ENCODE measurements at places on chromosomes 13 and 19.

GRCh38 chr19:39196320-39196719 lies 444 bp upstream of the NCCRP1 start:
- no peak for DNase-seq

GRCh38 chr13:70173598-70173959 lies 65.3 kb upstream of the KLHL1 start:
- no peak for DNase-seq

DNA sequence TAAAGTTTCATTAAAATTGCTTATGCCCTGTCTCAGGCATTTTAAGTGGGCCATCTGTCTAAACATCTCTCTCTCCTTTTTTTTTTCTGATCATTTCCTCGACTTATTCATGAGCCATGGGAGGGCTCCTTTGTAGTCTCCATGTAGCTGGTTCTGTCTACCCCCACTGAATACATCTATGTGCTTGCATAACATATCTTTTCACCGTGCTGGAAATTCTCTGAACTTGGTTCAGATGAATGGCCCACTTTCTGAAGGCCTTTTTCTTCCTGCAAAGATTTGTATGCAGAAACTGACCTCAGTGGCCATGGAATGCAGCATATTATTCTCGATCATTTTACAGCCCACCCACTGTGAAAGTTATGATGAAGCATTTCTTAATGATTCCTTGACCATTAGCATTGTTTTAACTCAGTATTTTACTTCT lies 225.3 kb downstream of the GGACT start:
- no peak for DNase-seq

DNA sequence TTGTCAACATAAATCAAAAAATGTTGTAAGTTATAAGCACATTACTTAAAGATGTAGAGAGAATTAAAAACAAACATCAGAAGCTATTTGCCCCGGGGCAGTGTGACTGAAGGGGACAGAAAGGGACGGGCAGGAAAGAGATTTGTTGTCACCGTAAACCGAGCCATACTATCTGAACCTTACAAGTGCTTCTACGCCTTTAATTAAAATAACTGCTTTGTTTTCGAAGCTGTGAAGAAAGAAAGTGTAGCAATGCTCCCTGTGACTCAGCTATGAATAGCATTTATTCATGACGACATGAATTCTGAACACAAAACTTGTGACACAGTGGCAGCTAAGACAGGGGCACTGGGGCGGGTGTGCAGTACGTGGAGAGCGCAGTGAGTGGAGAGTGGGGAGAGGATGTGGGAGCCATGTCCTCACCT lies 30.0 kb downstream of the ZNF787 start:
- no peak for DNase-seq

DNA sequence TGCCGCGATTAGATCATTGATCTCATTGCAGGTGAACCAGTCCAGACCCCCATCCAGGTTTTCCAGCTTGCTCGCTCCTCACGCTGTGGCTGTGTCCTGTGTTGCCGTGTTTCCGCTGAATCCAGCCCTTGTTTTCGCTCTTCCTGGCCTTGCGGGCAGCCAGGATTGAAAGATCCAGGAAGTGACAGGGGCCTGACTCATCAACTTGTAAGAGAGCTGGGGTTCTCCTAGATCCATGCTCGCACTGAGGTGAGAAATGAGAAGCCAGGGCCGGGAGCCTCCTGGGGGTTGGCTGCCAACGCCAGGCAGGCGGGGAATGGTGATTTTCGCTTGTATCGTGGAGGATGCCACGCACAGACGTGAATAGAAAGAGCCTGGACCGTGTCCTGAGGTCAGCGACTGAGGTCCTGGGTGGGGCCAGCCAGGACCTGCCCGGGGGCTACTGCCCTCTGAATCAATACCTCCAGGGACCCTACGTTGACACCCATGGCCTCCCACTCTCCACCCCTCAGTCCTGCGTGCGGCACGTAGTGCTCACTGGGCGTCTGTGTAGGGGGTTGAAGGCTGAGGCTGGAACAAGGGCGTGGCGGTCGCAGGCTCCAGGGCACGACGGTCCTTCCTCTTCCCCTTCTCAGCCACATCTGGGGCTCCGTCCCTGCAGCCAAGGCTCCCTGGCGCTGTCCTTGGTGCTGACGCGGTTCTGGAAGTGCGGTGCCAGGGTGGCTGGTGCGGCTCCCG lies 7.3 kb upstream of the PTPRH start:
- peak; percentile 42 for DNase-seq

DNA sequence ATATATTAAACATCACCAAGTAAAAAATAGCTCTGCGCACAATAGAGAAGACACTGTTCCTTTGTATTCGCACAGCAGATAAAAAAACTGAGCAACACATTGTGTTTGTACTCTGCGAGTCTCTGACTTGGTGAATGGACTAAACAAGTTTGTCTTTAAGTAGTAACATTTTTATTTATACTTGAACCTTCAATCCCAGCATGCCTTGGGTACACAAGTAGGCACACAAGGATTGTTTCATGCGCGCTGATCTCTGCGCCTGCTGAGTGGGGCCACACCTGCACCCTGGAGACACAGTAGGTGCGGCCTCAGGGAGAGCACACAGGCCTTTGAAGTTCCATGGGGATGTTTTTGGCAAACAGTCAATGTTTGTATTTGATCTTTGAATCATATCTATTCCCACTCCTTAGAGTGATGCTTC lies 318.9 kb downstream of the MYO16 start:
- DNase-seq = no peak

DNA sequence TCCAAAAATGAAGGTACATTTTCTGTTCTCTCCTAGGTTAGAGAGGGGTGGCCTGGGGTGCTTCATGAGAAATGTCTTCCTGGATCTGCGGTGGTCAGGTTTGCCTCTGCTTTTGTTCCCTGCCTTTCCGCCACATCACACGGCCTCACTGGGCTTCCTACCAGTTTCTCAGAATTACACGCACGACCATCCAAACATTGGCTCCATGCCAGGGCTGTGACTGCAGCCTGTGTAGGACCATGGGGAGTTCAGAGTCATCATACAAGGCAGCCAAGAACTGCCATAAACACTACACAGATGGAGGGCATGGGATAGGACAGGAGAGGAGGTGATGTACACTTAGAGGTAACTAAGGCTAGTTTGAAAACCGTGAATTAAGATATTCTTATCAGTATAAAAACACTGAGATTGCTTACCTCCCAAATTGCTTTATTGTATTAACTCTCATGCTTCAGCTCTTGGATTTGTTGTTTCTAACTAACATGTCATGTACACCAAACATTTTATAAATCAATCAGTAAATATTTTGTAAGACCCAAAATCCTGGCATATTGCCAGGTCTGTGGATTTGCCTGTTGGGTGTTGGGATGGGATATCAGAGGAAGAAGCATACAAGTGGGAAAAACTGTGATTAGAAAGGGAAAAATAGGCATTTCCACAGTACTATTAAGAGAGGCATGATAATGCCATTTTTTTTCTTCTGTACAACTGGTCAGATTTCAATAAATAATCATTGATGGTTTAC lies 45.2 kb downstream of the CDADC1 start:
- no peak for DNase-seq

- DNase-seq = no peak
Measured at GRCh38 chr19:42276821-42277220, 7.8 kb downstream of the CIC start.

DNA sequence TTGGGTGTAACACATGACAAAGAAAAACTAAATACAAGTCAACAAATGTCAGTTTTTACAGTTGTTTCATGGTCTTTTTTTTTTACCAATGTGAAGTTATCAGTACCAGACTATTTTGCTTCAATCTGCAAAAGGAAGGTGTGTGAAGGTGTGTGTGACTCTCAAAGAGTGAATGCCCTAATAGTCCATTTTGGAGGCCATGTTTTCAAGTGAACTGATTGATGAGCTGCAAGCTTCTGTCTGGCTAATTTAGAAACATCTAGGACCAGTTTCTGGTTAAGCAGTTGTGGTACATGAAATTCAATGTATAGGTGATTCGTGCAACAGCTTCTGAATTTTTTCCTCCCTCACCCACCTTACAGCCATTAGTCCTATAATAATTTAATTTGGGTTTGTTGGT lies 16.1 kb downstream of the KLF5 start:
- DNase-seq = no peak
